ENCODE measurements at places on chromosomes 1 and 21.
A peak's percentile ranks its signal among the peaks of the same experiment; 100 is the strongest.

DNA sequence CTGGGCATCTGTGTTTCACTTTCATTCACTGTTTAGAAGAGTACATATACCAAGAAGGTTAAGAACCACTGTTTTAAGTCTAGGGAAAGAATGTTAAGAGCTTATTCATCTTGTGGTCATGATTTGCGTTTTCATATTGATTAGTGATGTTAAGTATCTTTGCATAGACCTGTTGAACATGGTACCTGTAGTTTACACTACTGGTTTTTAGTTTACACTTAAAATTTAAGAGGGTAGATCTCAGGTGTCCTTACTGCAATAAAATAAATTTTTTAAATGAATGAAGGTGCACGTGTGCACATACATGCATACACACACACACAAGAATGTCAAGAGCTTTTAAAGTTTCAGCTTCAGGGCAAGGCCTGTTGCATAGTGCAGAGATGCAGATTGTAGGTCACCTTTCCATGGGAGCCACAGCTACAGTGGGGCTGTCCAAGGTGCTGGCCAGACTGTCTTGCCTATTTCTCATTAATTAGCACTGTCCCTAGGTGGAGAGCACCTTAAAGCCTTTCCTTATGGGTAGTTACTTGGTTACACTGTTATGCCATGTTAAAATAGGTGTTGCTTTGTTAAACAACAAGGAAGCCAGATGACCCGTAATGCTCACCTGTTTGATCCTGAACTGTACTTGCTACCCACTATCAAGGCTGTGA lies 543.0 kb upstream of the DAB1 start:
- DNase-seq = no peak
- no peaks in the 10 kb centered on the region for H3K36me3 ChIP-seq
- H3K27me3 ChIP-seq = no peaks in the 10 kb centered on the region

DNA sequence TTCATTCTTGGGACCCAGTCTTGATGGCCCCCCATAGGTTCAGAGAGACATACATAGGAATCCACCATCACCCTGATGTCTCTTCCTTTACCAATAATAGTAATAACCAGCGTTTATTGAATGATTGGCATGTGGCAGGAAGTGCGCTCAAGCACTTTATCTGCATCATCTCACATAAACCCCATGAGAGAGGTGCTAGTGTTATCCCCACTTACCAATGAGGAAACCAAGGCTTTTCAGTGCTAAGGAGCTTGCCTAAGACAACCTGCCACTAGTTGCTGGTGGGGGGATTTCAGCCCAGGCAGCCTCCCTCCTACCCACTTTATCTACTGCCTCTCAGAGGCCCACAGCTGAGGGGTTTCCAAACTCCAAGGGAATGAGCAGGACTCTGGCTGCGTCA lies 7.7 kb downstream of the LGR6 start:
- peaks cover 11% of the 10 kb centered on the region for H3K4me1 ChIP-seq
- no peaks in the 10 kb centered on the region for H3K27me3 ChIP-seq
- no peaks in the 10 kb centered on the region for H3K36me3 ChIP-seq
- H3K4me3 ChIP-seq = no peak overlapping the region
- DNase-seq = no peak

DNA sequence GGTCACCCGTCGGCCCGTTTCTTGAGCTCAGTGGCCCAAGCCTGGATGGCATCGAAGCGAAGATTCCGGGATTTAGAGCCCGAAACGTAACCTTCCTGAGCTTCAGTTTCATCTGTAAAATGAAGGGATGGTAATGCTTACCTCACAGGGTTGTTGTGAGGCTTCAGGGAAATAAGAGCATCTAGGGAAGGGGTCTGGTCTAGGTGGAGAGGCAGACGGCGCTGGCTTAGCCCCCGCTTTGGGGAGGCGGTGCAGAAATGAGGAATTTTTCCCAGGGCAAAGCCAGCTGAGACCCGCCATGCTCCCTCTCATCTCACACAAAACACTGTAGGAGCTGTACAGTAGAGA lies 717 bp upstream of the MYCL start:
- H3K4me1 ChIP-seq = peaks cover 6% of the 10 kb centered on the region
- no peak overlapping the region for H3K27ac ChIP-seq
- peaks cover under 1% of the 10 kb centered on the region for H3K36me3 ChIP-seq

GRCh38 chr1:51139474-51139873 lies 37.4 kb downstream of the C1orf185 start:
- H3K4me1 ChIP-seq = no peaks in the 10 kb centered on the region
- H3K27ac ChIP-seq = no peak overlapping the region
- DNase-seq = no peak
- no peaks in the 10 kb centered on the region for H3K36me3 ChIP-seq
- no peak overlapping the region for H3K4me3 ChIP-seq

- H3K27me3 ChIP-seq = no peaks in the 10 kb centered on the region
- peaks cover 30% of the 10 kb centered on the region for H3K4me1 ChIP-seq
- DNase-seq = no peak
- H3K36me3 ChIP-seq = peaks cover 69% of the 10 kb centered on the region
These were observed 6.0 kb upstream of the CD2 start for GRCh38 chr1:116748272-116748671.

DNA sequence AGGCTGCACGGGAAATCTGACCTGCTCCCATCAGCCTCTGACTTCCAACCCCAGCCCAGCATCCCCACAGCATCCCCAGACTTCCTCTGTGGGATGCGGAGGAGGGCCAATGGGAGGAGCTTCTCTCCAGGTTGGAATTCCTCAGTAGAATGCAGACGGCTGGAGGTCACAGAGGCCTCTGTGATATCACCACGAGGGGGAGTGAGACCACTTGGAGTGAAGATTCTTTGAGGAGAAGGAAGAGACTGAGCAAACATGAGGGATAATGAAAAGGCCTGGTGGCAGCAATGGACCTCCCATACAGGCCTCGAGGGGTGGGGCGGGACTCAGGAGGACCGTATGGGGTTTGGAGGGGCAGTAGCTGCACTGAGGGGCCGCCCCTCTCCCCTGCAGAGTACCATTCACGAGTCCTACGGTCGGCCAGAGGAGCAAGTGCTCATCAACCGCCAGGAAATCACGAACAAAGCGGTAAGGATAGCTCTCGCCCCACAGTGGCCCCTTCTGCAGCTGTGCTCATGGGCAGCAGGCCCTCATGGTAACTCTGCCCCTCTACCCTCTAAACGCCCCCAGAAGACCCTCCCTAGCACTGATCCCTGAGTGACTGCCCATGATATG lies at the start of gene CATSPER4:
TSS of gene CATSPER4 (plus strand) at position 230 of the 615 bp plus-strand sequence. CDS start at position 256, 26 bp downstream.
- peaks cover 10% of the 10 kb centered on the region for H3K4me1 ChIP-seq
- H3K4me3 ChIP-seq = no peak within 1 kb of the TSS
- no peaks in the 10 kb centered on the region for H3K27me3 ChIP-seq
- no peak for DNase-seq
- H3K27ac ChIP-seq = no peak within 1 kb of the TSS

DNA sequence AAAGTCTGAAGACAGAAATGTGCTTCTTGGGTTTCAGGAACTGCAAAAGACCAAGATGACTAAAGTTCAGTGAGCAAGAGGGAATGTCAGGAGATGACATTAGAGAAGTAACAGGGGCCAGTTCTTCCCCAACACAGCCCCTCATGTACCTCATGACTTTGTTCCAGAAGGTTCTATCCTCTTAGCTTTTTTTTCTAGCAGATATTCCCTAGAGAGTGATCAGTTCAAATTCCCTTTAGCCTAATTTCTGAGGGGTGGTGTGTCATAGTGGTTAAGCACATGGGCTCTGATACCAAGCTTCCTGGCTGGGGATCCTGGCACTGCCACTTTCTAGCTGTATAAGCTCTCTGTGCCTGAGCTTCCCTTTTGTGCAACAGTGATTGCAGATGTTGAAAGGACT lies 108.0 kb downstream of the LBR start:
- no peaks in the 10 kb centered on the region for H3K36me3 ChIP-seq
- no peak overlapping the region for H3K4me3 ChIP-seq
- H3K27me3 ChIP-seq = peaks cover 4% of the 10 kb centered on the region
- H3K27ac ChIP-seq = no peak overlapping the region
- DNase-seq = no peak

GRCh38 chr1:171292799-171293198 lies 21.2 kb upstream of the FMO4 start:
- no peak for DNase-seq
- no peaks in the 10 kb centered on the region for H3K36me3 ChIP-seq
- no peaks in the 10 kb centered on the region for H3K4me1 ChIP-seq
- peaks cover 11% of the 10 kb centered on the region for H3K27me3 ChIP-seq
- H3K4me3 ChIP-seq = no peak overlapping the region

DNA sequence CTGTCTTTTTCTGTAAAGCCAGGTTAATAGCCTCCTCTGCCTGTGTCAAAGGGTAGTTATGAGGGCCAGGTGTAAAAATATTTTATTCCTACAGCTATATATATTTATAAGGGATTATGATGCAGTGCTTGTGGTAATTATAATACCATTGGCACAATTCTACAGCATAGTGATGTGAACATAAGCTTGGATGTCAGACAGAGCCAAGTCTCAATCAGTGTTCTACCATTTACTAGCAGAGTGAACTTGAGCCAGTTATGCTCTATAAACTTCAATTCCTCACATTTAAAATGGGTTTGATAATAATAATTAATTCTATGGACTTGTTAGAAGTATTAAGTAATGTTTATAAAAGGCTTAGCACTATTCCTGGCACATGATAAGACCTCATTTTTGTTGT lies 151.5 kb upstream of the L1TD1 start:
- no peaks in the 10 kb centered on the region for H3K4me1 ChIP-seq
- H3K36me3 ChIP-seq = peaks cover 5% of the 10 kb centered on the region
- no peak overlapping the region for H3K4me3 ChIP-seq
- no peaks in the 10 kb centered on the region for H3K27me3 ChIP-seq
- no peak for DNase-seq

DNA sequence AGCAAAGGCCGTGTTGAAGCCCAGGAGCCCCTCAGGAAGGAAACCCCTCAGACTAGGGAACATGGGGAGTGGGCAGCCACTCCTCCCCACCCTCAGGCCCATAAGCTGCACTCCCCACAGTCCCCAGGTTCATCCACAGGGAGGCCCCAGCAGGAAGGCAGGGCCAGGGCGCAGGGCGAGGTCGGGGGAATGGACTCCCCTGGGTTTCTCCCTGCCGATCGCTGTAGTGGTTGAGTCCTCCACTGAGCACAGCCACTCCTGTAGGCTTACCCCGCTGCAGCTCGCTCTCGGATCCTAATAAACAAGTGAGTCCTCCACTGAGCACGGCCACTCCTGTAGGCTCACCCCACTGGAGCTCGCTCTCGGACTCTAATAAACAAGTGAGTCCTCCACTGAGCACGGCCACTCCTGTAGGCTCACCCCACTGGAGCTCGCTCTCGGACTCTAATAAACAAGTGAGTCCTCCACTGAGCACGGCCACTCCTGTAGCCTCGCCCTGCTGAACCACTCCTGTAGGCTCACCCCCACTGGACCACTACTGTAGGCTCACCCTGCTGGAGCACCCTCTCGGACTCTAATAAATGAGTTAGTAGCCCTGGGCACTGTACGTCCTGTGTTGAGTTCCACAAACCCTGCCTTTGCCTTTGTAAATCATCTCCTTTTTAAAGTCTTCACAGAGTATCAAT lies 16.2 kb upstream of the COL18A1 start:
- no peaks in the 10 kb centered on the region for H3K4me1 ChIP-seq
- no peak overlapping the region for H3K4me3 ChIP-seq
- peaks cover 21% of the 10 kb centered on the region for H3K27me3 ChIP-seq
- no peak overlapping the region for H3K27ac ChIP-seq
- H3K36me3 ChIP-seq = no peaks in the 10 kb centered on the region
- DNase-seq = no peak

GRCh38 chr1:159918352-159919200 lies 6.7 kb downstream of the TAGLN2 start:
- H3K27me3 ChIP-seq = no peaks in the 10 kb centered on the region
- H3K4me3 ChIP-seq = no peak overlapping the region
- H3K27ac ChIP-seq = peak overlapping the region; percentile 63
- peaks cover 57% of the 10 kb centered on the region for H3K4me1 ChIP-seq
- DNase-seq = no peak

DNA sequence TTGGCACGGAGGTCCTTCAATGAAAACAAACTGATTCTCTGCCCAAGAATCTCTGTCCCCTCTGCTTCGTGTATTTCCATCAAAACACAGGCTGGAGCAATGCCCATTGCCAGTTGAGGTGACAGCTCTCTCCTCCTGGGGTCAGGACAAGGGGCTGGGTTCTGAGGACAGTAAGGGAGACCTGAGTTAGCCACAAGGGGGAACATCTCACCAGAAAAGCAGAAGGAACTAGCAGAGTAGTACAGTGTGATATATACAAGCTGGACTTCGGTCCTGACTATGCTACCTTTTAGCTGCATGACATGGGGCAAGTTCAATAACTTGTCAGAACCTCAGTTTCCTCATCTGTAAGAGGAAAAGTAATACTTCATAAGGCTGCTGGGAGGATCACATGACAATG lies 50.3 kb downstream of the SYT2 start:
- peaks cover 12% of the 10 kb centered on the region for H3K27me3 ChIP-seq
- H3K27ac ChIP-seq = no peak overlapping the region
- H3K4me1 ChIP-seq = no peaks in the 10 kb centered on the region
- H3K36me3 ChIP-seq = no peaks in the 10 kb centered on the region

DNA sequence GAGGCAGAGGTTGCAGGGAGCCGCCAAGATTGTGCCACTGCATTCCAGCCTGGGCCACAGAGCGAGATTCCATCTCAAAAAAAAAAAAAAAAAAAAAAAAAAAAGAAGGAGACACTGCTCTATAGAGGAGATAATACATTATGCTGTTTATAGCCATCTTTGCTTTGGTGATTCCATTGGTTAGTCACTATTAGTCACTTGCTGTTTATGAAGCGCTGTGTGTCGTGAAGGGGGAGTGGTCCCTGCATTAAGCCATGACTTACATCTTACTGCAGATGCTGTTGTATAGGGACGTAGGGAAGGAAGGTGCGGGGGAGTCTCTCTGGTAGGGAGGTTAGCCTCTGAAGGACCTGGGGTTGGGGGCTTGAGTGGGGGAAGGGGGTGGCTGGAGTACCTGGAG lies 48.3 kb downstream of the HUNK start:
- no peaks in the 10 kb centered on the region for H3K36me3 ChIP-seq
- DNase-seq = no peak
- no peak overlapping the region for H3K27ac ChIP-seq
- H3K27me3 ChIP-seq = peaks cover 2% of the 10 kb centered on the region

GRCh38 chr1:93559045-93559444 lies 111.1 kb downstream of the FNBP1L start:
- no peaks in the 10 kb centered on the region for H3K36me3 ChIP-seq
- no peak overlapping the region for H3K27ac ChIP-seq
- no peak overlapping the region for H3K4me3 ChIP-seq
- H3K27me3 ChIP-seq = peaks cover 4% of the 10 kb centered on the region

- no peaks in the 10 kb centered on the region for H3K27me3 ChIP-seq
- H3K4me3 ChIP-seq = no peak overlapping the region
- no peaks in the 10 kb centered on the region for H3K36me3 ChIP-seq
- H3K27ac ChIP-seq = no peak overlapping the region
These were observed 181.1 kb downstream of the TGFB2 start for GRCh38 chr1:218526198-218526580.

Measured in activated CD4-positive, alpha-beta memory T cell treated with anti-CD3 and anti-CD28 coated beads for 36 hours (primary cell).